Fibroblast of skin of left biceps (primary cell): ENCODE measurements at places on chromosomes 3 and 15.
A peak's percentile ranks its signal among the peaks of the same experiment; 100 is the strongest.

DNA sequence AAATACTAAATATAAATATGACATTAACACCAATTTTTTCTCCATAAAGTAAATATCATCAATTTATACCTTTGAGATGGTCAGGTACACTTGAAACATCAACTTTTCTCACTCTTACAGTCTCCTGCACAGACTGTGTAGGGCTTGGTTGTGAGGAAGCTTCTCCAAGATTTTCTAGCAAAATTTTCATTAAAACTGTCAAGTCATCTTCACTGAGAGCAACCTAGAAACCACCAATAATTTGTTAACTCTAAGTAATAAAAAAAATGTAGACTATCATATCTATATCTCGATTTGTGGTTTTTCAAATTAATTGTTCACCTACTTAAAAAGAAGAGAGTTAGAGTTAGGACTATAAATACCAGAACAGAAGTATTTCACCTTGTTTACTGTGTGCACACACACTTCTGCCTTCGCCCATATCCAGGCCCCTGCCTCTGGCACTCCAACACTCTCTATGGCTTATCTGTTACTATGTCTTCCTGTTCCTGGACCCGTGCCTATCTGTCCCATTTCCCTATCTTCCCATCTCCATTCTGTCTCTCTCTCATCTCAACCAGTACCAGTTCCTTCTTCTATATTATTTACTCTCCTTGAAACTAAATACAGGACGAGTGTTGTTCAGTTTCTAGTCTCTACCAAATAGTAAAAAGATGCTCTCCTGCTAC, 123.6 kb downstream of the VPS13C start:
- no peak for DNase-seq

- DNase-seq, result no peak
Measured at GRCh38 chr3:191362524-191363090, 32.3 kb upstream of the UTS2B start.

GRCh38 chr3:171827836-171828458, 15.2 kb upstream of the TMEM212 start:
- DNase-seq, result no peak

GRCh38 chr3:120114376-120114775, 20.1 kb upstream of the GSK3B start:
- DNase-seq, result no peak

GRCh38 chr15:98785807-98786621, 137.7 kb downstream of the IGF1R start:
- DNase-seq, result no peak

DNA sequence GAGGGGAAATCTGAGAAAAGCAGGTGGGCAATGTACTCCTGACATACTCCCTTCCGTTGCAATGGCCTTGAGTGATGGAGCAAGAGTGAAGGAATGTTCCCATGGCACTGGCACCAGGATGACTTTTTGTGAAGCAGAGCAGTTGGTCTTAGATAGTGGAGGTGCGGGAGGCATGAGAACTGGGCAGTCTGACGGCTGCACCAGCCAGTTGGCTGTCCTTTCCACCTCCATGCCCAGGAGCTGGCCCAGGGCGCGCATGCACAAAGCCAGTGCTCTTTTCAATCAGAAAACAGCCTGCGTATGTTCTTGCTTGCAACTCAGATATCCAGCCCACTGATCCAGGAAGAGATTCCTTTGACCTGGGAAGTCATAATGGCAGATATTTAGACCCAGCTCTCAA, 136.8 kb downstream of the PGPEP1L start:
- DNase-seq, result no peak

- peak; percentile 51 for DNase-seq
Measured at GRCh38 chr15:48865370-48866079, 12.4 kb upstream of the EID1 start.

GRCh38 chr3:100412912-100413590, 11.7 kb downstream of the LNP1 start:
- no peak for DNase-seq

DNA sequence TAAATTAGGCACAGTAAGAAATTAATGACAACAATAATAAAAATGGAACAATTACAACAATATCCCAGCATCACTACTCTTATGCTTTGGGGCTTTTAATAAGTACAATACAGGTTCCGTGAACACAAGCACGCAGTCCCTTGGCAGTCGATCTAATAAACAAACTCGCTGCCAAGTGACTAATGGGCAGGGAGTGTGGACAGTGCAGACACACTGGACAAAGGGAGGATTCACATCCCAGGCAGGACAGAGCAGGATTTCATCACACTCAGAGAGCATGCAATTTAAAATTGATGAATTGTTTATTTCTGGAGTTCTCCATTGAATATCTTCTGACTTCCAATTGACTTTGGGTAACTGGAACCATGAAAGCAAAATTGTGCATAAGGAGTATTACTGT, 524.1 kb upstream of the CFAP20DC start:
- no peak for DNase-seq

GRCh38 chr3:189947068-189947467, 173.6 kb downstream of the P3H2 start:
- DNase-seq, result no peak

DNA sequence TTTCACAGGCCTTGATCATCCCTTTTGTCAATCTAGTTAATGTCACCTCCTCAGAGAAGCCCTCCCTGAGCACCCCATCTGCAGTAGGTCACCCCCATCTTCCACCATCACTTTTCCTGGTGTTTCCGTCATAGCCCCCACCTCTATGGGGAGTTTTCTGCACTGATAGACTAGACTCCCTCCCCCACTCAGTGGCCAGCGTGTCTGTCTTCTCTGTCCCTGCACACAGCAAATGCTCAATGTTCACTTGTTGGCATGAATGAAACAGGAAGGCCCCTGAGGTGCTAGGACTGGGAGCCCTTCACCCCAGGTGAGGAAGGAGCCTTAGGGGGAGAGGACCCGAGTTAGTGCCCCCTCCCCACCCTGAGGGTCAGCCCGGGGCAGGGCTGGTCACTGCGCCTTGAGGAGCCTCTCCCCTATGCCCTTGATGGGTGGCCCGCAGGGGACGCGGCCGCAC, 15.8 kb upstream of the FANCD2 start:
- DNase-seq, result no peak

DNA sequence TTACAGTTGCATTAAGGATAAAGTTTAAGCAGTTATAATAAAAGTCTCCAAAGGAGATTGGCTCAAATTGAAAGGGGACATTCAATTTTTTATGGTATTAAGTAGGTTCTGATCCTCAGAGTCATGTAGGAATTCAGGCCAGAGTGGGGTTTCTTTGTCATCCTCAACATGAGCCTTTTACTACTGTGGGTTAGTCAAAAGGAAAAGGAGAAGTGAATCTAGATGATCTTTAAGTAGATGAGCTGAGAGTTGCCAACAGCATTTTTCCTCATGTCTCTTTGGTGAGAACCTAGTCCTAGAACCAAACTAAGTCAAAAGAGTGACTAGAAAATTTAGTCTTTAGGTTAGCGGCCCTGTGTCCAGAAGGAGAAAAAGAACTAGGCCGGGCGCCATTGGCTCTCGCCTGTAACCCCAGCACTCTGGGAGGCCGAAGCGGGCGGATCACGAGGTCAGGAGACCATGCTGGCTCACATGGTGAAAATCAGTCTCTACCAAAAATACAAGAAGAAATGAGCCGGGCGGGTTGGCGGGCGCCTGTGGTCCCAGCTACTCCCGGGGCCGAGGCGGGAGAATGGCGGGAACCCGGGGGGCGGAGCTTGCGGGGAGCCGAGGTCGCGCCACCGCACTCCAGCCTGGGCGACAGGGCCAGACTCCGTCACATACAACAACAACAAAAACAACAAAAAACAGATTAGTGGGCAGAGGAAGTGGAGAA, 4.2 kb upstream of the CHL1 start:
- no peak for DNase-seq

- no peak for DNase-seq
Measured at GRCh38 chr3:90005281-90005847, 897.9 kb downstream of the EPHA3 start.
